ENCODE measurements at places on chromosomes 4 and X.

DNA sequence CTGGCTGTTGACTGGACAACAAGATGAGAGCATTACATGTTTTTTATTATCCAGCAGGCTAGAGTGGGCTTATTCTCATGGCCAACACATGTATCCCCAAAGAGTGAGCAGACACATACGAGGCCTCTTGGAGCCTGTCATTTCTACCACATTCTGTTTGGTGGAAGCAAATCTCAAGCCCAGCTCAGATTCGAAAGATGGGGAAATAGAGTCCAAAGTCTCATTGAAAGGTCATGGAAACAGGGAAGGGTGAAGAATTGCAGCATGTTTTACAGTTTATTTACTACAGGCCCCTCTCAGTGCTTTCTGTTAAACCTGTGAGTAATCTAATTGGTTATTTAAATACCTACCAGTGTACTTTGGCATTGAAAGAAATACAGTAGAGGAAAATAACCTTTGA, 108.6 kb downstream of the FRAS1 start:
- no peak for DNase-seq

GRCh38 chr4:4502694-4503311, 39.0 kb downstream of the STX18 start:
- DNase-seq = no peak

- no peak for DNase-seq
Observed at GRCh38 chr4:82510216-82510615, 51.6 kb downstream of the TMEM150C start.

- no peak for DNase-seq
Observed at GRCh38 chr4:119984996-119985395, 81.7 kb downstream of the MAD2L1 start.

GRCh38 chrX:17710871-17711301, 26.4 kb upstream of the SCML1 start:
- DNase-seq = no peak

- no peak for DNase-seq
Observed at GRCh38 chr4:47145630-47146029, 114.3 kb downstream of the GABRB1 start.

GRCh38 chr4:8760561-8760960, 111.1 kb downstream of the HMX1 start:
- no peak for DNase-seq

- no peak for DNase-seq
Observed at GRCh38 chr4:134533068-134533467, 331.5 kb upstream of the PABPC4L start.

DNA sequence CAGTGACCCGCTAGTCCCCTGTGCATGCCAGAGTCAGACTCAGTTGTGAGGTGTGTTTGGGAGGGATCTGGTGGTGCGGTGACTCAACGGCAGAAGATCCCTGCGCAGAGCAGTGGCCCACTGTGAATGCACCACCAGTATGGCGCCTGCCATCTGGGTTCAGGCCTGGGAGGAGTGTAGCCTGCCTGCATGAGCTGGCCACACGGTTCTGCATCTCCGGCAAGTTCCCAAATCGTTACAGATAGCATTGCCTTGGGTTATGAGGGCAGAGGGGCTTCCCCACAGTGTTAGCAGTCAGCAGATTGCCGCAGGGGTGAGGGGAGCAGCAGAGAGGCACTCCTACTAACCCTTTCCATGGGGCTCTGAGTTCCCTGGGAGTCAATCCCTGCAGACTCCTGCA, 629.6 kb downstream of the TLL1 start:
- DNase-seq = no peak

- no peak for DNase-seq
Observed at GRCh38 chr4:104451573-104451972, 43.1 kb downstream of the CXXC4 start.

GRCh38 chr4:162347842-162348213, 184.0 kb upstream of the FSTL5 start:
- DNase-seq = no peak

DNA sequence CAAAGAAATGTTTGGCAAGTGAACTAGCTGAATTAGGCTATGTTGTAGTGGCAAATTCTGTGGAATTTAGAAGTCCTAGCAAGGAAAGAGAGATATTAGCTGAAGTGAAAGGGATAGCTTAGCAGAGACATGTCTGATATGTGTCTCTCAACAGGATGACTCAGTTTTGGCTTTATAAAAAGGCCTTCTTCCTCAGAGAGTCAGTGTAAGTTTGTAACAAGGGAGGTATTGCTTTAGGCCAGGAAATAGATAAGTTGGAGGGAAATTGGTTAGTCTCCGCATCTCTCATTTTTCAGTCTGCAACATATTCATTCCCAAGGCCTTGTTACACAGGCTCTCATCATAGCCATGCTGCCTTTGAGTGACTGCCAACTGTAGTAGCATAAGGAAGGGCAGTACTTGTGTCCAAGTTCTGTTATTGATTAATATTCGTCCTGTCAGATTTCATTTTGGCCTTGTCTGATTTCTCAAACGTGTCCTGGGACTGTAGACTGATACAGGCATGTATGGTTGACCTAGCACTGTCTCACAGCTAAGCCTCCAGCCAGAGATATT, 4.0 kb downstream of the TMEM164 start:
- DNase-seq = no peak

DNA sequence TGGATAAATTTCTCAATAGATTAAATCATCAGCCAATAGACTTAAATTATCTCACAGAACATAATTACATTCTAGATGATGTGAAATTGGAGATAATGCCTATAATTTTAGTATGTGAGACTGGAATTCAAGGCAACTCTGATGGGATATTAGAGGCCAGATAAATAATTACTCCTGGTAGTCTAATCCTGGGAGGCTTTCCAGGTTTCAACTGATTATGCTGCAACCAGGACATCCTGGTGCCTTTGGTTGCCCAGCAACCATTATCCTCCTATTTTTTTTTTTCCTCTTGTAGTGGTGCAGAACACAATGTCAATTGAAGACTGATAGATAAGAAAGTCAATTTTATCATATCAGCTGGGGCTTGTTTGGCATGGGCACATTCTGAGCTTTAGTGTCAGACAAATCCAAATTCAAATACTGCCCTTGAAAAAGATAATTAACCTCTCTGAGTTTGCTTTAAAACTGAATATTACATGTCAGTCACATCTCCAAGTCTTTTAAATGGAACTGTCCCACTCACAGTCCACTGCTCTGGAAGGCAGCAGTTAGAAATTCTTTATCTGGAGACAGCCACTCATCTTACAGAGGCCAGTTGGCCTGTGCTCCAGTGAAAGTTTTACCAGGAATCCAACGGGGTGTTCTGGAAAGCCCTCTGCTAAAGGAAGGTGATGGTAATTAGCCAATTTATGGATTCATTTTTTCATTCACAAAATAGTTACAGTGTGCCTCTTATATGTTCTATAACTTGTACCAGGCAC, 95.3 kb upstream of the GUCY1A1 start:
- no peak for DNase-seq

GRCh38 chrX:45208121-45208856, 7.6 kb upstream of the DIPK2B start:
- no peak for DNase-seq

DNA sequence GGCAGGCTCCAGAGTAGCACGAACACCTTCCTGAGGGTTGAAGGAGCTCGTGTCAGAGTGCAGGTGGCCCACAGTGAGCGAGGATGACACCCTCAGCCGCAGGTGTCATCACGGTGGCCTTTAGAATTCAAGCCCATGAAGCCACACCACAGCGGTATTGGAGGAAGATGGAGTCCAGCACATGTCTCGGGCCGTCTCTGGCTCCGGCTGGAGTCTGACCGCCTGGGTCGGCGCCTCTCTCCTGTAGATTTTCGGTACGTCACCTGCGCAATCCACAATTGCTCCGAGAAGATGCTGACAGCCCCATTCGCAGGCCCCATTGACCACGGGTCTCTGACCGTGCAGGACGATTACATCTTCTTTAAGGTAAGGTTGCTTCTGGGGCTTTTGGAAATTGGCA, 229.4 kb upstream of the PSAPL1 start:
- no peak for DNase-seq

- no peak for DNase-seq
Observed at GRCh38 chrX:57929373-57929772, 19.1 kb upstream of the ZXDA start.

GRCh38 chr4:104859601-104860237, 287.0 kb upstream of the TET2 start:
- DNase-seq = no peak

DNA sequence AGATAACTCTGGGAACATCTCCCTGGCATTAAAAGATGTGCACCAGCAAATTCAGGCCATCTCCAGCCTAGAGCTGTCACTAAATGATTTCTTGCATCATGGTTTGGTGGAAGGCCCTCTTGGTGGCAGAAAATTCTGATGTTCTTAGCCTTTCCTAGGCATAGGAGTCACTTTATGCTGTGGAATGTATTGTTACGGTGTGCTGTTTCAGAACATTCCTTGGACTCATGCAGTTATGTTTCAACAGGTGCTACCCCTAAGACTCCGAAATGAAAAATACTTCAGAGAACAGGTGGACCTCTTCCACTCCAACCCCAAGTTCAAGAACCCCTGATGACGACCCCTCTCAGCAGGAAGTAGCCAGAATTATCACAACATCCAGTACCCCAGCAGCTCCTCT, 20.3 kb upstream of the PAPSS1 start:
- no peak for DNase-seq

- no peak for DNase-seq
Observed at GRCh38 chr4:89056953-89057398, at the start of gene FAM13A. Gene FAM13A, minus strand, starts transcription at chr4:89057185. Its CDS starts 221 bp downstream, at chr4:89056964.

DNA sequence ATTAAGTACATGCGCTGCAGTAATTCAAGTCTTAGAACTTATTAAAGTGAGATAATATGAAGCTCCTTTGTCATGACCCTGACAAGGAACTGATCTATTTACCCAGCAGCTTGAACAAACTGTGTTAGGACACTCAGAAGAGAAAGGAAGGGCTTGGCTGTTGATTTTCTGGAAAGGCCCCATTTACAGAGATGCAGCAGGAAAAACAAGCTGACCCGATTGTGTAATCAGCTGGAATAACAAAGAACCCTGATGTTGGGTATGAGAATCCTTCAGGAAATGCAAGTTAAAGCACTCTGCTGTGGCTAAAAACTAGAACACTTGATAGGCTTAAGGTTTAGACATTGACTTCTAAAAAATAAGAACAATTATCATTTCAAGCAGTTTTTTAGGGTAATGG, 64.8 kb downstream of the TBC1D9 start:
- DNase-seq = no peak

DNA sequence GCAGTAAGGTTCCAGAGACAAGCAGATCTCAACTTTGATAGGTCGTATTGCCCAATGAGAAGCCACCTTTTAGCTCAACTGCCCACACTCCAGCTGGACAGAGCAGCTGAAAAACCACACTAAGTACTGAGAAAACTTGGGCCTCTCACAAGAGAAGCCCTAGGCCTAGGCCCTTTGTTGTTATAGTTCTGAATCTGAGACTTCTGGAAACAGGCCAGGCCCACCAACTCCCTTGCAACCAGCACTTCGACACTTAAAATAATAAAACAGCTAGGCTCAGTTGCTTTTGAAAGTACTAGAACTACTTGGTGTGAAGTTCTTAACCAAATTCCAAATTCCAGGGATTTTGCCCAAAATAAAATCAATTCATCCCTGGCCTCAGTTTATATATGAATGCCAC, 13.5 kb upstream of the RTL5 start:
- no peak for DNase-seq

GRCh38 chrX:153490217-153490930, 4.4 kb upstream of the BGN start:
- DNase-seq = no peak

DNA sequence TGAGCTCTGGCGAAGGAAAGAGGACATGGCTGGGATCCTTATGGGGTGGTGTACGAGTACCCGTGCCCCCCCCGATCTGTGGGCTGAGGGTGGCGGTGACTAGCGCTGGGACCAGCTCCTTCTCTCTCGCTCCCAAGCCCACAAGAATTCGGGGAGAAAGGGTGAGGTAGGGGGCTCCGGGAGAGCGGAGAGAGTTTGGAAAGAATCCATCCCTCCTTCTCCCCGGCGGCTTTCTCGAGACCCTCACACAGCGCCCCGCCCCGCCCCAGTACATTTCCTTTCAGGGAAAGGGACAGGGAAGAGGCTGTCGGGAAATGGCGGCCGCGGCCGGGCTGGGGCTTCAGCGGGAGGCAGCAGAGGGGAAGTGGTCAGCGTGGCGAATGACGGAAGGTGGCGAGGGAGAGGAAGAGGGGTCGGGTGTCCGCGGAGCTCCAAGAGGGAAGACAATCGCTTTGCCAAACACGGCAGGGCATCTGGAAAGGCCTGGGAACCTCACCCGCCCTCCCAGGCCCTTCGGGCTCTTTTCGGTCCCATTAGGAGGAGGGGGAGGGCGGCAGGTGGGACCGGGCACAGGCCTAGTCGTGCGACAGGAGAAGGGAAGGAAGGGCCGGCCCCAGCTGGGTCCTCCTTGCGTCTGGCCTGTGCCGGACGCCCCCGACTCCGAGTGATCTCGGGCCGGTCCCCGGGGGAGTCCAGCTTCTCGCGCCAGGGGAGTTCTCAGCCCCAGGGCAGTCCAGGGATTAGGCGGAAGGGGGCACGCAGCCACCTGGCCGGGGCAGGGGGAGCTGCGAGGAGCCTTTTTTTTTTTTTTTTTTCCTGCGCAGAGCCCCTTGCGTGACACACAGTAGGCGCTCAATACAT, 10.2 kb downstream of the HNRNPH2 start:
- peak; percentile 23 for DNase-seq

- no peak for DNase-seq
Observed at GRCh38 chr4:53315300-53315699, 50.6 kb downstream of the SCFD2 start.

- no peak for DNase-seq
Observed at GRCh38 chrX:145816601-145817315, 871 bp upstream of the SLITRK2 start.

DNA sequence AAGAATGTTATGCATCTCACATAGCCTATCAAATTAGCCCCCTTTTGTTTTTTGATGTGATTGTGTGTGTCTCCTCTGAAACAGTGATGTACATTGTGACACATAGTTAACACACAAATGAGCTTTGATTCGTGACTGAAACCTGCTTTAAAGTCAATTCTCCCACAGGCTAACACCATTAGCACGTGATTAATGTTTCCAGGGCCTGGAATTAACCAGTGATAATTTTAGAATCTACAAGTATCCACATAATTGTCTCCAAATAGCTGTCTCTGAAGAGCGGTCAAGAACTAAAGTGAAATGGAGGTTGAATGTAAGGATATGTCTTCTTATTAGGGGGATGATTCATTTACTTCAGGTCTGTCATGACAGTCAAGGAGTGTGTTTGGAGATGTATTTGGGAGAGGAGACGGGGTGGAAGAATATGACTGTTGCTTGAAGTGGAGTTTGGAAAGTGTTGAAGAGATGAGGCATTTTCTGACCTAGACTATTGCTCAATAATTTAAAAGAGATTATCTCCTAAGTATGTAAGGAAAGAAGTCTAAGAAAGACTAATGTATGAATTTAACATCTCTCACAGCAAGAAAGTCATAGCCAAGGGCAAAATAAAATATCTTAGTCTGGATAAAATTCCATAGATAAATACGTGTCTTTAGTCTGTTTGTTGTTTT, 13.7 kb upstream of the RASGEF1B start:
- no peak for DNase-seq

DNA sequence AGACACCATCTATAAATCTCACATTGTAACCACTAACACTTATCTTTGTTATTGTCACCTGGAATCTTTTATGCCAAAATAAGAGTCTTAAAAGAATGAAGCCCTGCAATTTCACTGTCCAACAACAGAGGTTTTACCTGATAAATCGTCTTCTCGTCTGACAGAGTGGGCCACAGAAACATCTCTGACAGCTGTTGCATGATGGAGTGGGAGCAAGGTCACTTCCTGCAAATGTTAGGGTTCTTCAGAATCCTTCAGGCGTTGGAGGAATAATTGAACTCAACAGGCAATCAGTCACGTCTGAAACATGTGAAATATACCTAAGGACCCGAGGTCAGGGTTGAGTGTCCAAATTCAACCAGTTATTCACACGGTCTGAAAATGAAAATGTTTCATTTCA, 353.6 kb downstream of the TRIML1 start:
- no peak for DNase-seq

Data from stimulated activated CD4-positive, alpha-beta T cell treated with anti-CD3 and anti-CD28 coated beads, Interleukin-4, amount 100 ng/mL, for 48 hours (primary cell).